ENCODE measurements at places on chromosomes 7 and 10. TPM values are rescaled to one million over a fixed set of nuclear protein-coding genes. Genes with fewer than 3 reads are reported as not detected.
A peak's percentile ranks its signal among the peaks of the same experiment; 100 is the strongest.

- H3K36me3 ChIP-seq = no peaks in the 10 kb centered on the region
- no peak for DNase-seq
- H3K4me3 ChIP-seq = no peak overlapping the region
Observed at GRCh38 chr10:66649626-66650025, 276.2 kb upstream of the LRRTM3 start.

DNA sequence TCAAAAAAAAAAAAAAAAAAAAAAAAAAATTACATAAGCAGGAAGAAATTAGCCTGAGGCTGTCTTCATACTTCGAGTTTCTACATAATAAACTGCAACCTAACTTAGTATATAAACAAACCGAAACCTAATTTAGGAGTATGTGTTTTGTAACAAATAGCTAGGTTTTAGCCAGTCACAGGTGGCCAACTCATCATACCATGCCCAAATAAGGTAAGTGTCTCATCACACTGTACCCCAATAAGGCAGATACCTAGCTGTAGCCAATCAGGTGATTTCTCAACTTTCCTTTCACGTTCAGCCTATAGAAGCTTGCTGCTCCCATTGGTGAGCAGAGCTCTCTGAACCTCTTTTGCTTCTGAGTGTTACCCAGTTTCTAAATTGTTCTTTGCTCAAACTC is 13.9 kb upstream of the AGR2 start:
- H3K4me1 ChIP-seq = no peaks in the 10 kb centered on the region
- no peaks in the 10 kb centered on the region for H3K27me3 ChIP-seq
- H3K4me3 ChIP-seq = no peak overlapping the region
- no peaks in the 10 kb centered on the region for H3K36me3 ChIP-seq

CALD1 gene
- total RNA-seq = 536 TPM

CCDC146 gene
- 25.5 TPM for total RNA-seq

- no peak for DNase-seq
- H3K36me3 ChIP-seq = no peaks in the 10 kb centered on the region
- no peaks in the 10 kb centered on the region for H3K27me3 ChIP-seq
- H3K4me1 ChIP-seq = peaks cover 20% of the 10 kb centered on the region
Observed at GRCh38 chr7:151167197-151167961, at the start of gene GBX1. Gene GBX1 (minus strand): TSS chr7:151167694. CDS start chr7:151167548, 146 bp downstream.

DNA sequence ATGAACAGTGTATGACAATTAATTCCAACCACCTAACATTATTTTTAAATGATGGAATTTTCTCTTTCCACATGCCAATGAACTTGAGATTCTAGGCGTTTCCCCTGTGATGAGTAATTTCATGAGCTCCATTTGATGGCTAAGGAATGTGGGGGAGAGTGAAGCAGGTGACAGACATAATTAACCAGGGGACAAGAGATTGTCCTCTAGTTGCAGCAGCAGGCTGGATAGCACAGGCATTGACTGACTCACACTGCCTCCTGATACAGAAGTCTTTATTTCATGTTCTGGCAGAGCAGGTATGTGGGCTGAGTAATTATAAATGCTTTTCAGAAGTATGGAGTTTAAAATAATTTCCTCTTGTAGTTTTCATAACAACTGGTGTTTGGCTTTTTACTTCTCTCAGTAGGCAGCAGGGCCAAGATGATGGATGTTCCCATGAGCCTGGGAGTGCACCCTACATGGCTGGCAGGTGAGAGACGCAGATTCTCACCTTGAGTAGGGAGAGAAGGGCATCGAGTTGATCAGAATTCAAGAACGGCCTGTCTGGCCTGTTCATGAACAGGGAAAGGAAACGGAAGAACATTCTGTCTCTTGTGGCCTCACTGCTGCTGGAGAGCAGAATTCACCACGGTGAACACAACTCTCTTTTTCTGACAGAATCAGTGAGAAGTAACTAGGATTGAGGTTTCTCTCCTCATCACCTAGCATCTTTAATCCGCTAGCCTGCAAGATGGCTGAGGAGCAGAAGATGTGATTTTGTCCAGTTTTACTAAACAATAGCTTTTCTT is 118.8 kb downstream of the AOAH start:
- no peak overlapping the region for H3K27ac ChIP-seq
- no peaks in the 10 kb centered on the region for H3K36me3 ChIP-seq
- no peaks in the 10 kb centered on the region for H3K4me1 ChIP-seq
- no peak overlapping the region for H3K4me3 ChIP-seq

DNA sequence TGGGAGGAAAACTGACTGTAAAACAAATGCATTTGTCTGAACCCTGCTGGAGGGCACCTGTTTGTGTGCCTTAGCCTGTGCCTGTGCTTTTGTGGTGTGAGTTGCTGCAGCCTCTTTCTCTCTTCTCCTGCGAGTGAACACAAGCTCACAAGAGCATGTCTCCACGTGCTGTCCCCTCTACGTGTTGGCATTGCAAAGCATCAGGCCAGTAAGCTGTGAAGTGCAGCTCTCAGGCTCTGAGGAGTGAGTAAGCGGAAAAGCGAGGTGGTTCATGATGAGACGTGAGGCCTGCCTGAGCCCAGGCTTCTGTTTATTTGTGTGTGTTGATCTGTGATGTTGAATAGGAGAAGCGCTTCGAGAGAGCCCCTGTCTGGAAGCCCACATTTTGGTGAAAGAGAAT is 85.6 kb upstream of the PDCD4 start:
- no peak for DNase-seq
- H3K27me3 ChIP-seq = no peaks in the 10 kb centered on the region
- H3K4me1 ChIP-seq = no peaks in the 10 kb centered on the region
- H3K27ac ChIP-seq = no peak overlapping the region

OR2A42 gene
- not detected for total RNA-seq

DNA sequence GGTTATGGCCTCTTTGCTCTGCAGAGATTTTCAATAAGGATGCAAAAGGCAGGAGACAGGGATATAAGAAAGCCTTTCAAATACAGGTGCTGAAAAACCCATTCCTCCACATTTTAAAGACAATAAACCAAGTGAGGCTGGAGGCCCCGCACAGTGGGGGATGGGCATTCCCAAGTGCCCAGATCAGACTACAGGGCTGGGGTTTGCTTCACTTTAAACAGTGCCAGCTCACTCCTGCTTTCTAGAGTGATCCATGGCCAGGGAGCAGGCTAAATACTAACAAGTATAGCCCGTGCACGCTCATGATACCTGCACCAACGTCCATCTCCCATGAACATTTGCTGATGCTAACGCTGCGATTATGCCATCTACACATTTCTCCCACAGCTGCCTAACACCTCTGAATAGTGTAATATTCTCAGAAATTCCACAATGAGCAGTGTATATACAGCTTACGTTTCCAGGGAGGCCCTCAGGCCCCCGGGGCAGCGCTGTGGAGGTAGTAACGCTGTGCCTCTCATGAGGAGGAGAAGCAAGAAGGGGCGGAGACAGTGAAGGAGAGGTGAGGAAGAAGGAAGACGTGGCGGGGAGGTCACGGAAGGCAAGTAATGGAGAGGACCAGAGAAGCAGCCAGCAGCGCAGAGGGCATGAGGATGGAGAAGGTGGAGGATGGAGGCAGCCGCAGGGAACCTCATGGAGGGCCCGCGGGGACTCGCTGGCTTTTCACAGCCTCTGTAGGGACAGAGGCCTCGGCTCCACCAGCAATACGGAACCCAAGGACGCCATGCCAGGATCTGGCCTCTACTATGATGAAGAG is 141.7 kb downstream of the USP6NL start:
- no peaks in the 10 kb centered on the region for H3K36me3 ChIP-seq
- H3K27ac ChIP-seq = no peak overlapping the region
- no peak overlapping the region for H3K4me3 ChIP-seq
- no peak for DNase-seq

- no peak overlapping the region for H3K4me3 ChIP-seq
- H3K4me1 ChIP-seq = no peaks in the 10 kb centered on the region
- H3K27ac ChIP-seq = no peak overlapping the region
- H3K36me3 ChIP-seq = no peaks in the 10 kb centered on the region
Observed at GRCh38 chr10:20765066-20765465, 132.0 kb downstream of the NEBL start.

DNA sequence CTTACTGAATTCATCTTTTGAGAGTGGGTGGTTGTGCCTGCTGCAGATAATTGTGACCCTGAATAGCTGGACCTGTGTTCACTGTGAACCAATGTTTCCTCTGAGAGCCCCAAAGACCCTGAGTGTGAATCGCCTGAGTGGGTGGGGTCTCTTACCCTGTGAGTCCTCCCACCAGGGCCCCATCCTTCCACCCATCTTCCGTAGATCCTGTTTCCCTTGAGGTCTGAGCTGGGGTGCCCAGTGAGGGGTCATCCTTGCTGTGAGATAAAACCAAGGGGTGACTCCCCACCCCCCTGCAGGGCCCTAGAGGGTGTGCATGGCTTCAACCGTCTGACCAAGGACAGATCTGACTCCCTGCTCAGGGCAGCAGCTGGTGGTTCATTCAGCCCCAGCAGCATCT is 78.0 kb upstream of the ZNF479 start:
- no peaks in the 10 kb centered on the region for H3K27me3 ChIP-seq
- no peaks in the 10 kb centered on the region for H3K36me3 ChIP-seq
- H3K4me3 ChIP-seq = no peak overlapping the region
- no peaks in the 10 kb centered on the region for H3K4me1 ChIP-seq
- no peak for DNase-seq

NUTM2A gene
- total RNA-seq = 2.3 TPM

GRCh38 chr7:106692450-106693051 is 31.6 kb upstream of the CCDC71L start:
- no peak overlapping the region for H3K27ac ChIP-seq
- no peaks in the 10 kb centered on the region for H3K4me1 ChIP-seq
- H3K36me3 ChIP-seq = no peaks in the 10 kb centered on the region
- H3K27me3 ChIP-seq = no peaks in the 10 kb centered on the region

GRCh38 chr10:53697038-53697437 is 924.5 kb upstream of the MBL2 start:
- no peak overlapping the region for H3K4me3 ChIP-seq
- H3K36me3 ChIP-seq = no peaks in the 10 kb centered on the region
- H3K4me1 ChIP-seq = no peaks in the 10 kb centered on the region
- H3K27ac ChIP-seq = no peak overlapping the region
- no peaks in the 10 kb centered on the region for H3K27me3 ChIP-seq

COL26A1 gene
- total RNA-seq = not detected

DNA sequence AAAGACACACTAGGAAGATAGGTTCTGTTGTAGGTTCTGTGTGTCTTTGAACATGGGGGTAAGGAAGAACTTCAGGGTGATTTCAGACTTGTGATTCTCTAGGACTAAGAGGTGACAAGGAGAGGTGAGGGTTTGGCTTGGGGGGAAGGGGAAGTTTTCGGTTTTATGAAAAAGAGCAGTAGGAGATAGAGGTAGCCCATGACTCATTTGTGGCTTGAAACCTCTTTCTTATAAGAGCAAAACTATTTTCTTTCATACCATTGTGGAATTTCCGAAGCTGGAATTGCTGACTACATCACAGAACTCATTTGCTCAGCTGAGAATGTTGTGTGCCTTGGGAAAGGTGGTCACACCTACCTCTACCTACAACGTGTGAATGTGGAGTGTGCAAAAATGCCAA is 39.6 kb upstream of the IKZF1 start:
- peaks cover 25% of the 10 kb centered on the region for H3K4me1 ChIP-seq
- no peaks in the 10 kb centered on the region for H3K36me3 ChIP-seq
- H3K4me3 ChIP-seq = no peak overlapping the region
- no peak for DNase-seq
- no peak overlapping the region for H3K27ac ChIP-seq

DNA sequence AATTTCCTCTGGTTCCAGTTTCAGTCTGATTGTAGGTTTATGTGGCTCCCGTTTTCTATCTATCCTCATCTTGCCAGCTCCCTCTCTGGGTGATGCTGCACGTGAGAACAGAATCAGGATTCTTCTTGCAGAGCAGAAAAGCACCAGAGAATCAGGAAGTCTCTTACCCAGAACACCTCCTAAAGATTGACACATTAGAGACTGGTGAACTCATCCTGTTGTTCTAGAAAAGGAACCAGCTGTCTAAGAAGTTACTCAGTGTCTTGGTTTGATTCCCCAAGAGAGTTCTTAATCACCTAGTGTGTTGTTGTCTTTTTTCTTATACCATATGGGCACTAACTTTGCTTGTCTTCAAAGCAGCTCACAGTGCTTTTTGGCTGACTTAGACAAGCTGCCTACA is 152.4 kb downstream of the DGKI start:
- no peaks in the 10 kb centered on the region for H3K4me1 ChIP-seq
- H3K4me3 ChIP-seq = no peak overlapping the region
- no peaks in the 10 kb centered on the region for H3K27me3 ChIP-seq
- DNase-seq = no peak
- no peaks in the 10 kb centered on the region for H3K36me3 ChIP-seq

- H3K27me3 ChIP-seq = no peaks in the 10 kb centered on the region
- DNase-seq = no peak
- no peak overlapping the region for H3K27ac ChIP-seq
- H3K4me1 ChIP-seq = no peaks in the 10 kb centered on the region
Observed at GRCh38 chr10:63884426-63884825, 363.2 kb downstream of the REEP3 start.

DNA sequence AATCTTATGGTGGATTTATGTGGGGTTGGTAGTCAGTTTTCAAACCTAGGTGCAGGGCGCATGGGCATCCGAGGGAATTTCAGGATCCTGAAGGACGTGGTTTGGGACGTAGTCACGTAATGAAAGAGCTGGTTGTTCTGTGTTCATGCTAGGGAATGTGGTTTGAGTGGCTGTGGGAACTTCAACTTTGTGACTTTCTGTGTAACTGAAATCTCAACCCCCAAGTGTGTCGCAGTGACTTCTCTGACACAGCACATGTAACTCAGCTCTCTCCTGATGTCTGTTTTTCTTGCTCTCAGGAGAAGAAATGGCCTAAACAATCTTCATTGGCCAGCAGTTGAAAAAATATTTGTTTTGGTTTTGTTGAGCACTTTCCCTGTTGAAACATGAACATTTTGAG is 199.0 kb downstream of the PTEN start:
- no peaks in the 10 kb centered on the region for H3K27me3 ChIP-seq
- no peaks in the 10 kb centered on the region for H3K36me3 ChIP-seq
- no peak for DNase-seq
- H3K27ac ChIP-seq = peak overlapping the region; percentile 54
- H3K4me3 ChIP-seq = no peak overlapping the region

GBX1 gene
- not detected for total RNA-seq

GRCh38 chr10:117533507-117534281 is 8.9 kb upstream of the EMX2 start:
- H3K36me3 ChIP-seq = no peaks in the 10 kb centered on the region
- no peaks in the 10 kb centered on the region for H3K4me1 ChIP-seq
- no peak overlapping the region for H3K27ac ChIP-seq
- H3K27me3 ChIP-seq = peaks cover 70% of the 10 kb centered on the region
- H3K4me3 ChIP-seq = no peak overlapping the region

RBP3 gene
- not detected for total RNA-seq

- peak overlapping the region; percentile 30 for H3K27ac ChIP-seq
- no peak overlapping the region for H3K4me3 ChIP-seq
- H3K36me3 ChIP-seq = no peaks in the 10 kb centered on the region
- DNase-seq = peak; percentile 53
- no peaks in the 10 kb centered on the region for H3K4me1 ChIP-seq
- no peaks in the 10 kb centered on the region for H3K27me3 ChIP-seq
Observed at GRCh38 chr10:31586723-31587638, 268.0 kb downstream of the ZEB1 start.

GRCh38 chr10:9302140-9302746 is 1247.8 kb downstream of the GATA3 start:
- no peak overlapping the region for H3K27ac ChIP-seq
- no peaks in the 10 kb centered on the region for H3K36me3 ChIP-seq
- H3K4me3 ChIP-seq = no peak overlapping the region
- H3K27me3 ChIP-seq = no peaks in the 10 kb centered on the region

PGAM2 gene
- total RNA-seq = 1.2 TPM
